Naive thymus-derived CD8-positive, alpha-beta T cell (primary cell): ENCODE measurements at places on chromosomes 5 and 9.

GRCh38 chr5:66653325-66653724 lies 57.1 kb downstream of the MAST4 start:
- no peak for DNase-seq

- peak; percentile 43 for DNase-seq
These were observed 10.4 kb downstream of the AMACR start for GRCh38 chr5:33997331-33997983.

DNA sequence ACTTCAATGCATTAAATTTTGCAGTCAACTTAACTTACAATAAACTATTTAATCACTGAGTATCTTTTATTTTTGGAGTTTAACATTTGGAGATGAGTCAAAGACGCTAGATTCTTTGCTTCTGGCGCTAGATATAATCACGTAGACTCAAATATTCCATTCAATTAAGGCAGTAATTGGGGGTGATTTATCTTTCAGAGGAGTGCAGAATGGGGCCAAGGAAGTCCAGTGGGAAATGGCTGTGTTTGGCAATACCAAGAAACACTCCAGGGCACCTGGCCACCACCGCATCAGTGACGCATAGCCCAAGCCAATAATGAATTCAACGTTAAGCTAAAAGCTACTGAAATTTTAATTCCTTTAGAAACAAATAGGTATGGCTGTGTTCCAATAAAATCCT lies 81.2 kb downstream of the PHAX start:
- DNase-seq: no peak

GRCh38 chr9:104882086-104882485 lies 45.9 kb downstream of the ABCA1 start:
- no peak for DNase-seq

GRCh38 chr5:179242676-179243075 lies 102.6 kb downstream of the ADAMTS2 start:
- DNase-seq: peak; percentile 8

DNA sequence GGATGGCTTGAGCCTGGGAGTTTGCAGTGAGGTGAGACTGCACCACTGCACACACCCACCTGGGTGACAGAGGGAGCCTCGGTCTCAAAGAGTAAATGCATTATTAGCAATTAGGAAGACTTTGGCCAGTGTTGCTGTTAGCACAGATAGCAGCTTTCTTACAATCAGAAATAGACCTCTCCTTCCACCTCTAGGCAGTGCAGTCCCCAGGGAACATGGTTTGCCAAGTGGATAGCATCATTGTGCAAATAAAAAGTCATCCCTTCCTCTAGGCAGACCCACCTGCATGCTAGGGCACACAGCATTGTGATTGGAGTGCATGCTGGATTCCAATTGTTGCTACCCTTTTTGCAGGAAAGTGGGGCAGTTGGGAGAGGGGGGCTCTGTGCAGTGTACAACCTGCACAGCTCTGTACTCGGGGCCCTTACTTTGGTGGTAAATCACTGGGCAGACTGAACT lies 77.9 kb upstream of the KLF9 start:
- no peak for DNase-seq

DNA sequence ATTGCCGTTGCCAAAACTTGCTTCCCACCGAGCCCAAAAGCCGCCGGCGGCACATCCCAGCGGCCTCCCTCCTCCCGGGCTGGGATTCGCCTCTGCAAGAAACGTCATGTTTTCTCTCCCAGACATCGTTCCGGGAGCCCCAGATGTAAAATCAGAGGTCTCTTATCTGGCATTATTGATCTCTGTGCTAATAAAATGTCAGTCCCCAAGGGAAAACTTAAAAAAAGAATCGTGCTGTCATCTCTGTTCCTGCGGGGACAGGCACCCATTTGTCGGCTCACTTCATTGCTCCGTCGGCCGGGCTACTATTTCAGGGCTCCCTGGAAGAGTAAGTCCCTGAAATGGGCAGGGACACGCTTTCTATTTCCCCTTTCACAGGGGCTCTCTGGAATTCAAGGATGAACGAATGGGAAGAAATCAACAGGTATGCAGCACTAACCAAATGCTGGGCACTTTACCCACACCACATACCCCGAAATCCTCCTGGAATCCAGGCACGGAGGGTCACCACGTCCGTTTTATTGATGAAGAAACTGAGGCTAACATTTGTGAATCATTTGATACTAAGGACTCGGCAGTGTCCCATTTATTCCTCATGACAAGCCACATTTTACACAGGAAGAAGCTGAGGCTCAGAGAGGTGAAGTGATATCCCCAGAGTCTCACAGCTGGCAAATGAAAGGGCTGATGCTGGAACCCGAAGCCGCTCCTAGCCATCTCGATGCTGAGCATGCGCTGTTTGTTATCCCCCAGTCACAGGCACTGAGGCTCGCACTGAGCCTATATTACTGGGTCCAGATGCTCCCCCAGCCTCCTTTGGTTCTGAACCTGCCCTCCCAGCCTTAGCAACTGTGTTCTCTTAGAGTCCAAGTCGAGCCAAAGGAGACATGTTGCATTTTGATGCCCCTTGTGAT lies 35.7 kb upstream of the MSX2 start:
- DNase-seq: no peak

- DNase-seq: no peak
These were observed 17.0 kb downstream of the PBX3 start for GRCh38 chr9:125764198-125764597.

GRCh38 chr5:28737682-28738081 lies 1699.3 kb upstream of the CDH9 start:
- no peak for DNase-seq

GRCh38 chr9:8724284-8725018 lies 924.9 kb upstream of the DMAC1 start:
- DNase-seq: no peak

DNA sequence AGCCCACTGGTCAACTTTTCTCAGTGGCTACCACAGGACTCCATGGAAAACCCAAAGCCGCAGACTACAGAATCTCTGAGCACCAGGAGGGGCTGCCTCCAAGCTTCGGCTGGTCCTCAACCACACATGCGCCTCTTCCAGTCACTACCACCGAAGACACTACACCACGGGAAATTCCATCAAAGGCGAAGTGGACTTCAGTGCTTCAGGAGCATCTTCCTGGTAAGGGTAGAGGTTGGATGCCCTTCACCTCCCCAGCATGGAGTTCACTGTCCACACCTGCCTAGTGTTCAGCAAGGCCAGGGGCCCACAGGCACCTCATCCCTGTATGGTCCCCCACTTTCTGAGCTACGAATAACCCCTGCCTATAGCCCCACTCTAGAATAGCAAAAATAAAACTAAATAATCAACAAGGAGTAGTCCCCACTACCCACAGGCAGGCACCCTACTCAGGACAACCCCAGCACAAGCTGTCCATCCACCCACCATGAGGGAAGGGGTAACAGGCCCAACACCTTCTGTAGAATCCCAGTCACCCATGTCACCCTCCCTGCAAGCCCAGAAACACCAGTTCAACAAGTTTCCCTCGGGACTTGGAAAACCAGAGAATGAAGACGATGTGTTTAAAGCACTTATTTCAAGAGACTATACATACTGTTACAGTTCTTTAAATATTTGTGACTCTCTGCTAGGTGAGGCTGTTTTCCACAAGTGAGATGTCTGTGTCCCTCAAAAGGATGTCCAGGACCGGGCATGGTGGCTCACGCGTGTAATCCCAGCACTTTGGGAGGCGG lies 2.6 kb downstream of the VDAC1 start:
- no peak for DNase-seq

- no peak for DNase-seq
These were observed 547.5 kb downstream of the EBF1 start for GRCh38 chr5:158552241-158552640.

- no peak for DNase-seq
These were observed 4.1 kb downstream of the SLC31A2 start for GRCh38 chr9:113154946-113155345.

DNA sequence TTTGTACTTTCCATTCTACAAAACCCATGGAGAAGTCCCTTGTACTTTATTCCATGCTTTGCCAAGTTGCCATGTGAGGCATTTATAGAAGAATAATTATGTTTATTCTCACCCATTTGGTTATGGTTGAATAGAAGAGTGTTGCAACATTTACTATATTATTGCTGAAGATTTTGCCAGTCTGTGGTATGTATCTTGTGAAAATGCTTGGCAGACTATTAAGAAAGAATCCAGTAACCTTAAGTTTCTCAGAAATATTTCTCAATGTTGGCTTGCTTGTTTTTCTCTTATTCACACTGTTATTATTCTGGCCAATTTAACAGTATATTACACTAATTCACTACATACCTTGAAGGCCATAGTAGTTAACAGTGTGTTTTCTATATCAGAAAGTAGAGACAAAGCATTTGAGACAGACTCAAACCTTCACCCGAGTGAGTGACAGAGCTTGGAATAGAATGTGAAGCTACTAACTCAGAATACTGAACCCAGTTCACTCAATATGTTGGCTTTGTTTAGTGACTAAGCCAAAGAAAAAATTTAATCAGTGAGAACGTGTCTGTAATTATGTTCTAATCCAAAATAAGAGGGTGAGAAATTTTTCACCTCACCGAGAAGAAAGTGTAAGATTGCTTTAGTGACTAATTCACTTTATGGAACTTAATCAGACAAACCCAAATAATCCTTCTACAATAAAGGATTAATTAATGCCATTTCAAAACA lies 184.4 kb downstream of the CWC27 start:
- DNase-seq: no peak

DNA sequence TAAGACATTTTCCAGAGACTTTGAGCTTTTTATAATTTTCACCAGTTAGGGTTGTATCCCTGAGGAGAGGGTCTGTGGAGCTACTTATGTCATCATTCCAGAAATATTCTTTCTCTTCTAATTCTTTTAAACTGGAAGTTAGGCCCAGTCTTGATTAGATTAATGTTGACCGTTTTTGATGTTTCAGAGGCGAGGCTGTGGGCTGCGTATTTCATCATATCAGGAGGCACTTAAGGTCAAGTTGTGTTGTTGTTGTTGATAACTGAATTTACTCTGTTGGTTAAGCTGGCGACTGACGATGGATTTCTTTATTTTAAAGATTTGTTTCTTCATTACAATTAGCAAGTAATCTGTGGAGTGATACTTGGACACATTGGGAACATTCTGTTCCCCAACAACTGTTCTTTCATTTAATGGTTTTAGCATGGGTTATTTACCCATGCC lies 20.1 kb downstream of the IPO11 start:
- no peak for DNase-seq

DNA sequence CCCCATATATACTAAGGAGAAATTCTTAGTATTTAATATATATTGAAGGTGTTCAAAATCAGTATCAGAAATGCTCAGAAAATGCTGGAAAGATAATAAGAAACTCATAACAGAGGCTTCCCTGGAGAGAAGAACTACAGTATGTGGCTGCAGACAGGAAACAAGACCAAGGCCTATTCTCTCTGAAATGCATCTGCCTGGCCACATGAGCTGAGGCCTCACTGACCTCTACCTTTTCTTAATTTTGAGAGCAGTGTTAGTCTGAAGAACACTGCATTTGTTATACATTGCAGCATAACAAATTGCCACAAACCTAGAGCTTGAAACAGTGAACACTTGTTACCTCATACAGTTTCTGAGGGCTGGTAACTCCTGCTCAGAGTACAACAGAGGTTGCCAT lies 133.4 kb upstream of the SPEF2 start:
- no peak for DNase-seq

DNA sequence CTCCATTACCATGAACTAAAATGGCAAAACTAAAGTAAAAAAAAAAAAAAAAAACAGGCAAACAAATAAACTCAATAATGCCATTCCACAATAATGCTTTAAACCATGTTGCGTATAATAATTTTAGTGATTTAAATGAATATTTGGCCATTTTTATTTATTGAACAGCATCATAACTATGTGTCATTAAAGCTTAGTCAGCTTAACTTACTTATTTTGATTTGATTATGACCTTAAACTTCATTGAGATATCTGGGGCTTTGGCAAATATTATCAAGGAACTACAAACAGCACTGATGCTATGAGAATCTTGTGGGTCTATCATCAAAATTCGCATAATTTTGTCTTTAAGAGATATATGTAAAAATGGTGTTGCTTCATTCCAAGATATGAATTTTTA lies 1610.3 kb upstream of the NUDT12 start:
- no peak for DNase-seq

- no peak for DNase-seq
These were observed 42.1 kb downstream of the FOCAD start for GRCh38 chr9:20726144-20726543.

DNA sequence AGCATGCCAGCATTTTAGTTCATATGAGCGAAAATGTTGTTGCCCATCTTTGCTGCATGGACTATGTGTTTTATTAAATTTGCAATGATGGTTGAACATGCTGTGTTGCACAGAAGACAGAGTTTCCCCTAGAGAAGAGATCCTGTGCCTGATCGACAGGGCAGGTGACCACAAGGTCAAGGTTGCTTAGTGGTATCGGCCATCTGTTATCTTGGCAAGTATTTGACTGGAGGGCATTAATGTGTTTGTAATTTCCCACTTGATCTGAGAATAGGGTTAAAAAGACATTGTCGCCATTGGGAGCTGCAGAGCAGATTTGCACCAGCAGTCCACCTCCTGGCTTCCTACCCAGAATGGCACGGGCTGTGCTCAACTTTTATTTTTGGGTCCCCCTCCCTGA lies 1523.6 kb upstream of the WWC1 start:
- DNase-seq: no peak

GRCh38 chr5:10277773-10278630 lies 27.9 kb downstream of the CCT5 start:
- DNase-seq: no peak

DNA sequence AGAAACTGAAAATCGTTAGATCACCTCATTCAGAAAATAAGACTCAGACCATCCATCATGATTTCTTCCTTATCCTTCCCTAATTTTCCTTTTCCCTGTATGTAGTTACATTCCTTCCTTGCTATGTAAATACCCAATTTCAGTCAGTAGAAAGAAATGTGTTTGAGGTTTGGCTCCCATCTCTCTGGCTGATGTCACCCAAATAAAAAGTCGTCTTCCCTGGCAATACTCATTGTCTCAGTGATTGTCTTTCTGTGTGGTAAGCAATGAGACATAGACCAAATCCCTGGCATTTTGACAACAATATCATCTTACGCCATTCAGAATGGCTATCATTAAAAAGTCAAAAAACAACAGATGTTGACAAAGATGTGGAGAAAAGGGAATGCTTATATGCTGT lies 303.9 kb upstream of the EDIL3 start:
- DNase-seq: no peak
